HT1080 (cell line): ENCODE measurements at places on chromosomes 12 and 14. TPM values are rescaled to one million over a fixed set of nuclear protein-coding genes. Genes with fewer than 3 reads are reported as not detected.

Gene ZNF605
- 4.4 and 5.5 TPM in 2 replicates for total RNA-seq

Gene RTL1
- total RNA-seq = 0.07 and 0.16 TPM in 2 replicates

Gene GPR162
- total RNA-seq = 7.2 and 8.7 TPM in 2 replicates

Gene NPFF
- total RNA-seq = not detected in 2 replicates

Gene C12orf60
- total RNA-seq = 1.7 and 3.8 TPM in 2 replicates

Gene MDGA2
- total RNA-seq = 3.1 and 4.2 TPM in 2 replicates

Gene LRIG3
- total RNA-seq = 9.5 TPM in 2 replicates

Gene NTS
- total RNA-seq = 0.56 TPM in 1 of 2 replicates, not detected in the other

Gene C12orf50
- total RNA-seq = not detected in 2 replicates

Gene SPTB
- total RNA-seq = 1.9 TPM in 2 replicates

Gene POU6F1
- total RNA-seq = 0.26 and 1.5 TPM in 2 replicates

Gene FSCB
- total RNA-seq = not detected in 2 replicates

Gene C2CD5
- total RNA-seq = 17.3 and 36.5 TPM in 2 replicates

Gene JPH4
- 32.5 and 36.3 TPM in 2 replicates for total RNA-seq

DNA sequence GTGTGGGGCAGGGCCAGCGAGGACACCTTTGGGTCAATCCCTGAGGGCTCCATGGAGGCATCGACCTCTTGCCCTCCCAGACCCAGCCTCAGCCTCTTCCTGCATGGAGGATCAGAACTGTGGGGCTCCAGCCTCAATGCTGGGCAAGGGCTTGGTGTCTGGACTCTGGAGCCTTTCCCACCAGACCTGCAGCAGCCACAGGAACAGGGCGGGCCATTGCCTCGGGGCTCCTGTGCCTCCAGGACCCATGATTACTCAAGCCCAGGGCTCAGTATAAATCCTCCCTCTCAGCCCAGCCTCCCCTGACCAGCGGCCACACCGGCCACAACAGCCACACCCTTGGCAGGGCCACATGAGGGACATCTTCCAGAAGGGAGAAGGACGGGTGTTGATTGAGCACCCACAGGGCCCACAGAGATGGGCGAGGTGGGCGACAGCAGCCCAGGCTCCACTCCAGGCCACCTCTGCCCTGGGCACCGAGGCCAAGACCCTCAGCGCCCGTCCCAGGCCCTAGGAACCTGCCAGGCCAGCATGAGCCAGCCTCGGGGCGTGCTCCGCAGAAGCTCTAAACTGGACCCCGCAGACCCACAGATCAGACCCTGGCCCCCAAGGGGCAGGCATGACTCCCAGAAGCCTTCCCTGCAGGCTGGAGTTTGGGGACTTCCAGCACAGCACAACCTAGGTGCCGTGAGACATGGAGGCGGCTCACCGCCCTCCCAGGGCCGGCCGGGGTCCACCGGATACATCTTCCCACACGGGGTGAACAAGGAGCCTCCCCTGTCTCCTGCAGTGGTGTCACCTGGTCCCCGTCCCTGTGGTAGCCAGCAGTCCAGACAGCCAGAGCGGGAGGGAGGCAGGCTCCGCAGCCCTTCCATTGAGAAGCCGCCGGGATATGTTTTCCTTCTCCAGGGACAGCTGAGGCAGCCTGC lies 25.1 kb downstream of the NCOR2 start:
- DNase-seq = no peak

GRCh38 chr12:92987846-92988621 lies 58.9 kb upstream of the EEA1 start:
- no peak for DNase-seq

DNA sequence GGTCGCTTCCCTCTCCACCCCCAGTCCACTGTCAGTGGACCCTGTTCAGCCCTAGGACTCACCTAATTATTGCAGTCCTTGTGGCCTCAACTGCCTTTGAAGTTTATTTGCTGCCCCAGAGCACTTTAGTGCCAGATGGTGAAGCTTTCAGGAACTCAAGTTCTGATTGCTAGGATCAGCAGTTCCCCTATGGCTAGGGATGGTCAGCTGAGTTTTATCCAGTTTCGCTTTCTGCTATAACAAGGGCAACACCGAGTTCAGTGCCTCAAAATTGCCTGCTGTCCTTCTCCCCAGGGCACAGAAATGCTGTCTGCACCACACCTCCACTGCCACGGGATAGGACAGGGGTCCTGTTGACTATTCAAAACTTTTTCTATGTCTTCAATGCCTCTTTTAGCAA lies 295.0 kb downstream of the GPHN start:
- DNase-seq = no peak

DNA sequence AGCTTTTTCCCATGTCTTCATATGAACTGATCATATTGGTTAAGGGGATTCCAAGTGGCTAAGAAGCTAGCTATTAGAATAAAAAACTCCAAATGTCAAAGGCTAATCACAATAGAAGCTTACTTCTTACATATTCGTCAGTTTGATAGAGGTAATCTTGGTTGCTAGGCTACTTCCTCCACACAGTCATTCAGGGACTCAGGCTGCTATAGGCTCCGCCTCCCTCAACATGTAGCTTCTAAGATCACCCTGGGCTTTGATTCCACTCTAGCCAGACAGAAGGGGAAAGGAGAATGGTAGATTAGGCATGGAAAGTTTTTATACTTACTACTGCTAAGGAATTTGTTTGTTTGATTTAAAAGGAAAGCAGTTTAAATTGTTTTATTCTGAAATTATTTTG lies 207.9 kb downstream of the EFCAB11 start:
- DNase-seq = no peak

GRCh38 chr14:88986146-88986841 lies 161.8 kb downstream of the TTC8 start:
- DNase-seq = peak; percentile 83

DNA sequence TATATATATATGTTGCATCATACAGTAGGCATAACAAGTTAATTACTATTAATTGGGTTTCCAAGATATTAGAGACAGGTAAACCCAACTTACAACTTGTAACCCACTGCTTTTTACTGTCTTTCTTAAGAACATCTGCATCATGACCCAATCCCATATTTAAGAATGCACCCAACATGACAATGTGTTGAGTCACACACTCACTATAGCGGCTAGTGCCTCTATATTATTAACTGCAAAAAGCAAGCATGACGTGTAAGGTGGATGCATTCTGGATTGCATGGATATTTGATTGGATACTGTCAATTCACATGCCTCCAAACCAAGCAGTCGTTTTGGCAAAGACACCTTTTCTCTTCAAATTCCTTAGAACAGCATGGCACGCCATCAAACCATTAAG lies 68.2 kb downstream of the KSR2 start:
- DNase-seq = peak; percentile 74

DNA sequence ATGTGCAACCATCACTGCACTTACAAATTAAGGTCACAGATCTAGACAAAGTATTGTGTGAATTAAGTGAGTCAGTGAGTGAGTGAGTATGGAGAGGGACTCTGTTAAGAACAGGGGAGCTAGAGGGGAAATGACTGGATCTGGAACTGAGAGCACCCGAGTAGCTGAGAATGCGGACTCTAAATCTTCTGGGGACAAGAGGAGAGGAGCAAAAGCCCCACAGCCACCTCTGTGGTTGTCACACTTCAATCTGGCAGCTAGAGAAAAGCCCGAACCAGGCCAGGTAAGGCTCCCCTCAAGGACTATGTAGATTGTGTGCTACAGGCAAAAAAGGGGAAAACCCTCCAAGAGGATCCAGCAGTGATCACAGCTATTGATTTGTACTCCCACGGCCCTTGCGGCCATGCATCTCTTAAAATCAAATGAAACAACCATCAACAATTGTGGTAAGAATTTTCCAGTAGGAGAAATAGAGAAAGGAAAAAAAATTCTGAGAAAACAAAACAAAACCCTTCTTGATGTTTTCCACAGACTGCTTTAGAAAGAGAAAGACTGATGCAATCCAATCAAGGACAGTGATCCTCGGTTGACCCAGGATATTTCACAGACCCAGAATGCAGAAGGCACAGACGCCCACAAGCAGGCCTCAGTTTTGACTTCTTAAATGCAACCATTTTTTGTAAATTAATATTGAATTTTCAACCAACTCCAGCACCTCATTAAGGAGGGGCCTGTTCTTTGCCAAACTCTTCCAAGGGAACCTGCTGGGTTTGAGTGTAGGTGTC lies 109.6 kb downstream of the SLC38A6 start:
- DNase-seq = no peak

- DNase-seq = no peak
These were observed 927 bp downstream of the ABCB9 start for GRCh38 chr12:122965321-122965751.

GRCh38 chr12:125187780-125188741 lies 122.8 kb downstream of the AACS start:
- DNase-seq = no peak

- DNase-seq = no peak
These were observed 30.7 kb downstream of the P2RX4 start for GRCh38 chr12:121240484-121241101.

- DNase-seq = no peak
These were observed 87.2 kb downstream of the TSPAN8 start for GRCh38 chr12:71070416-71071128.

- no peak for DNase-seq
These were observed 256.5 kb upstream of the NPAS3 start for GRCh38 chr14:32682214-32682613.

DNA sequence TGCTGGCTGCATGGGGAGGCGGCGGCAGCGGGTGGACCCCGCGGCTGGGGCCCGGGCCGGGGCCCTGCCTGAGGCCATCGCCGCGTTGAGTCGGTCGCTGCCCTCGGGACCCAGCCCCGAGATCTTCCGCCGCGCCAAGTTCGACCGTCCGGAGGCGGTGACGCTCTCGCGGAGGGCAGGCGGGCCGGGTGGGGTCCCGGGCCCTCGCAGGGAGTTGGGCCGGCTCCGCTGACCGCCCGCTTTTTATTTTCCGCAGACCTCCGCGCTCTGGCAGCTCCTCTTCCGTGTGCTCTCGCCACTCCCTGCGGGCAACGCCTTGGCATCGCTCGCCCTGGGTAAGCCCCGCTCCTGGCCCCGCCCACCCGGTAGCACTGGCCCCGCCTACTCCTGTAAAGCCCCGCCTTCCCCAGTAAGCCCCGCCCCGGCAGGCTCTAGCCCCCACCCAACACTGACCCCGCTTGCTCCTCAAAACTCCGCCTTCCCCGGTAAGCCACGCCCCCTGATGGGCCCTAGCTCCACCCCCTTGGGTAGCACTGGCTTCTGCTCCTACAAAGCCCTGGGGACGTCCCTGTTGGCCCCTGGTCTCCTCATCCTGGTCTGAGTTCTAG lies 424 bp downstream of the TEDC1 start:
- DNase-seq = peak; percentile 57

GRCh38 chr12:69688471-69689427 lies 10.4 kb downstream of the BEST3 start:
- peak; percentile 98 for DNase-seq

DNA sequence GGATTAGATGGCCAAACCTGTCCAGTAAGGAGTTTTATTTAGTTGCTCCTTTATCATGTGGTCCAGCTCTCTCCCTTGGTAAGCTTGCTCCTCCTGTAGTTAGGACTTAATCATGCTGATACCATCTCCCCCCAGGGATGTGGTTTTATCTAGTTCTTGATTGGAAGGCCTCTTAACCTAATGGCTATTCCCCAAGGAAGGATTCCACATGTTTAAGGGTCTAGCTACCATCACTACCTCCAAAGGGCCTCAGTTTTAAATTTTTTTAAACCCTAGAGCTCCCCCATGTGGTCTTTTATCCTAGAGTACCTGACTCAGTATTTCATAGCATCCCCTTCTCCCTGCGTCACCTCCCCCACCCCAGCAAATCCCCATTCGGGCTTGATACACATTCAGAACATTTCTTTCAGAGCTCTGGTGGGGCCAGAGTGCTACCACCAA lies 22.5 kb downstream of the MAP3K12 start:
- peak; percentile 56 for DNase-seq
